ENCODE measurements at places on chromosomes 6 and 20.

DNA sequence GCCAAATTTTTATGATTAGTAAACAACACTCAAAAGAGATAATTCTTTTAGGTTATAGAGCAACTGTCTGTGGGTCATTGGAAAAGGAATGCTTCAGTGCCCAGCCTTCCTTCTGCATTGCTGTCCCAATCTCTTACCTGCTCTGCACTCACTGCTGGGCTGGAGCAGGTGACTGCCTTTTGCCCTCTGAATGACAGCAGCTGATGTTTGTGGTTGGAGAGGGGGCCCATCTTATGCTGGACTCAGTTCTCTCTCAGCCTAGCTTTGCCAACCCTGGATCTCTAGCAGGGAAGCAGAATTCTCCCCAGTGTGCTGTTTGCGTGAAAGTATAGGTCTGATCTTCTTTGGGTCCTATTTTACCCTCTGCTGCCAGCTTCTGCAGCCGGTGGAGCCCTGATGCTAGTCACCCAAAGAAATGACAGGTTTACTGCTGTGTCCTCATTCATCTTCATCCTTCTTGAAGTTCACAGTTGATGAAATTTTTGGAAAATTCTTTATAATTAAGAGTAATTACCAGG is 193.5 kb downstream of the ARID1B start:
- DNase-seq = no peak

DNA sequence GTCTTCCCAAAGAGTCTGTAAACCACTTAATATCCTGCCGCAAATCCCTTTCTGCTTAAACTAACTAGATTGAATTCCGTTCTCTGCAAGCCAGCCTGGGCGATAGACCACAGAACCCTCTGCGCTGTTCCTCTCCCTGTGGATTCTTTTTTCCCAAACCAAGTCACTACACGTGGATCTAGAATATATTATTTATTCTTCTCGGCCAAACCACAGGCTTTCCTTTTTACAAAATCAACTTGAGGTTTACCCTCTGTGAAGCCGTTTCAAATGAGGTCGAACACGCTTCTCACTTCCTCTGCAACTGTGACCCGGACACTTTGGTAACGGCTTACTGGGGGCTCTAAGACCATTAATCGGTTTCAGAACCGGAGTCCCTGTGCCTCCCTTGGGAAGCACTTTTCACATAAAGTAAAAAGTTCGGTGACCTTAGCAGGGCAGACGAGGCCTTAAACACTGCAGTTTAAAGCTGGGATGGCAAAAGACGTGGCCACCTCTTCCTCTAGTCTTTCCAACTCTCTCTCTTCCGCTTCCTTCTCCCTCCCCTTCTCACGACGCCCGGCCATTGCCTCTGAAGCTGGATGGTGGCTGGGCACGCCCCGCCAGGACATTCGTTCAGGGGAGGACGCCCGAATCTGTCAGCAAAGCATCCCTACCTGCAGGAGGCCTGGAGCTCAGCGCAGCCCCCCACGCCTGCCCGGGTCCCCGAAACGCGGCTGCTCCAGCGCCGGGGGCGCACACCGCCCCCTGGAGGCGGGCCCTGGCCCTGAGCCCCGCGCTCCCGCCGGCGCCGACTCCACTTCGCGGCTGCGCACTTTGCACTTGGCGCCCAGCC is 55.0 kb upstream of the FOXC1 start:
- no peak for DNase-seq

DNA sequence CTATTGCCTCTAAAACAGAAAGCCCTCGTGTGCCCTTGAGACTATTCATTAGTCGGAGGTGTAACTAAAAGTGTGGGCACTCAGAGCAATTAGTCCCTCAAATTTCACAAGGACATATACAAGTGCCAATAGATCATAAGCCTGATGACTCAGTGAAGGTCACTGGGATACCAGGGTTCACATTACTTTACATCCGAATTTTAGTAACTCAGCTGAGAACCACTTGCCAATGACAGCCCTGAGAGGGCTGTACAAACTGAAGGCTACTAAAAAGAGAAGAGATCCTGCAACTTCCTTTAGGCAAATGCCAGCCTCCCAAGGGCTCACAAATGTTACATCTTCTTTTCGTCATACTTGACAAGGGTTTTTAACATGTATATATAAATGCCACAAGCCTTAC is 369.6 kb downstream of the TENT5A start:
- no peak for DNase-seq

DNA sequence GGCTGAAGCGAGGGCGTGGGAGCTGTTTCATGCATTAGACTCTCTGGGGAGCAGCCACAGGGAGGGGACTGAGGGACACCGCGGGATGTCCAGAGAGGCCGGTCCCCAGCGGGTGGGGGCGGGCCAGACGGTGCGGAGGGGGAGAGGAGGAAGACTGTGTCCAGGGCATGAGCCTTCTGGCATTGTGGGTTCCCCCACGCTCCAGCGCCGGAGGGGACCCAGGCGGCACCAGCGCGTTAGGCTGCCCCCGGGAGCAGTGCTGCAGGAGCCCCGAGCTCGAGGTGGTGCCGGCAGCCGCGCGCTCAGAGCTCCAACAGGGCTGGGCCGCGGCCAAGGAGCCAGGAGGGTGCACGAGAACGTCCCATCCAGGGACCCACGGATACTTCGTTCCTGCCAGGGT is 14.4 kb downstream of the SLC22A3 start:
- no peak for DNase-seq

DNA sequence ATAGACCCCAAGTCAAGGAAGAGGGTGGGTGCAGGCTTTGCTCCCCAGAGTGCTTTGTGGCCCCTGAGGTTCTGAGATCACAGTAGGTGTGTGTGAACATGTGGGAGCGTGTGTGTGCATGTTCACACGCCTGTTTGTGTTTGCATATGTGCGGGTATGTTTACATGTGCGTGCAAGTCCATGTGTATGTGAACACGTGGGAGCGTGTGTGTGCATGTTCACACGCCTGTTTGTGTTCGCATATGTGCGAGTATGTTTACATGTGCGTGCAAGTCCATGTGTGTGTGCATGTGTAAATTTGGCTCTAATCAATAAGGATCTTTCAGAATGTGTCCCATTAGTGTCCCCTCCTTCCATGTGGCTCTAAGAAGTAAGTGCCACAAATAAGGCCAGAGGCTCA is 41.4 kb upstream of the PCMTD2 start:
- no peak for DNase-seq

DNA sequence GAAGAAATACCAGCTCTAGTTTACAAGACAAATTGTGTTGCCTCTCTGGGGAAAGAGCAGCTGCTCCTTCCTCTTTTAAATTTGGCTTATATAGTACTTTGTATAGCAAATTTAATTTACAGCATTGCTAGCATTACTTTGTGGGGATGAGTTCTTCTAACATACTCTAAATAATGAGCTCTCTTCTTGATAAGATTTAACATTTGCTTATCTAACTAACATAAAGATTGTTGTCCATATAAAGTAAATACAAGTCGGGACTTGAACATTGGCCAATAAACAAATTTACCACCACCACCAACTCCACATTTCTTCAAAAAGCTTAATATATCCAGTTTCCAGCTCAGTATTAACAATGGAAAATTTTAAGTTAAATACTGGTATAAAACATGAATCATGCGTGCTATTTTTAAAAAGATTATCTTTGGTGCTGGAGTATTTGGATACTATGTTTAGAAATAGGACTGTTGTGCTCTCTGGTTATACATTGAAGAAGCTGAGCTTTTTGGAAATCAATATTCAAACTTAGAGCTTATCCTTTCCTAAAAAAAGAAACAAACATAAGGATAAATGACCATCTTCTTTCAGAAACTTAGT is 1146.9 kb upstream of the GJE1 start:
- no peak for DNase-seq

Data from foreskin keratinocyte (primary cell).